ENCODE measurements at places on chromosomes 6 and 20. TPM values are rescaled to one million over a fixed set of nuclear protein-coding genes. Genes with fewer than 3 reads are reported as not detected.

The AKAP12 gene
- total RNA-seq: 5.8 TPM

The RAET1L gene
- not detected for total RNA-seq

The TREML2 gene
- not detected for total RNA-seq

The OGFRL1 gene
- total RNA-seq: 25.8 TPM

The C20orf202 gene
- total RNA-seq: not detected

The TTK gene
- 9.7 TPM for total RNA-seq

The LEMD2 gene
- 46.2 TPM for total RNA-seq

The HAO1 gene
- not detected for total RNA-seq

The ZCCHC3 gene
- total RNA-seq: 10.9 TPM

The RAB22A gene
- 22.4 TPM for total RNA-seq

The TPD52L1 gene
- total RNA-seq: 36.8 TPM

The ALDH8A1 gene
- total RNA-seq: 0.27 TPM

The ZNF133 gene
- 10.5 TPM for total RNA-seq

The MEP1A gene
- total RNA-seq: not detected

The TP53INP2 gene
- total RNA-seq: 19.3 TPM

The PSORS1C1 gene
- total RNA-seq: 4.4 TPM

The CDH26 gene
- 0.26 TPM for total RNA-seq

The ULBP2 gene
- 15.8 TPM for total RNA-seq

The ID4 gene
- total RNA-seq: 6.9 TPM

Data from HFFc6 (cell line).